Activated CD4-positive, alpha-beta T cell treated with anti-CD3 and anti-CD28 coated beads, Interleukin-2, amount 10 ng/mL, durations not matched to agents 24 days and 14 days (primary cell): ENCODE measurements at places on chromosomes 3 and 15. TPM values are rescaled to one million over a fixed set of nuclear protein-coding genes. Genes with fewer than 3 reads are reported as not detected.

Gene LTK
- total RNA-seq = not detected in 2 replicates

Gene CDAN1
- total RNA-seq = 22.9 and 29.7 TPM in 2 replicates

Gene CSPG4
- total RNA-seq = not detected in 2 replicates

Gene TUSC7
- not detected in 2 replicates for total RNA-seq

Gene MTFMT
- total RNA-seq = 19.4 and 21.6 TPM in 2 replicates

Gene DNAH12
- not detected in 2 replicates for total RNA-seq

Gene TEX55
- total RNA-seq = not detected in 2 replicates

Gene SECISBP2L
- total RNA-seq = 38.1 and 40.0 TPM in 2 replicates

Gene ADAMTS17
- 0.47 and 1.1 TPM in 2 replicates for total RNA-seq

Gene PARP6
- 69.7 and 78.6 TPM in 2 replicates for total RNA-seq

Gene USP50
- 0.24 and 0.42 TPM in 2 replicates for total RNA-seq

Gene SLC9C1
- total RNA-seq = not detected in 2 replicates

Gene CPLX3
- 0.09 TPM in 2 replicates for total RNA-seq

Gene MCTP2
- total RNA-seq = 49.8 and 58.9 TPM in 2 replicates

Gene SLC22A13
- total RNA-seq = 0.47 and 0.54 TPM in 2 replicates

Gene LRRIQ4
- total RNA-seq = 0.09 and 0.21 TPM in 2 replicates

Gene CCDC13
- total RNA-seq = 0.16 TPM in 1 of 2 replicates, not detected in the other

Gene TNFSF10
- total RNA-seq = 71.5 and 77.5 TPM in 2 replicates

Gene HYAL1
- total RNA-seq = 0.28 and 0.50 TPM in 2 replicates

Gene TLR9
- total RNA-seq = 0.17 and 0.42 TPM in 2 replicates

Gene EAF2
- 13.7 and 14.5 TPM in 2 replicates for total RNA-seq
